ENCODE measurements at places on chromosomes 2 and 18.

- no peak for DNase-seq
Observed at GRCh38 chr18:42025974-42026625, 71.1 kb downstream of the PIK3C3 start.

- peak; percentile 42 for DNase-seq
Observed at GRCh38 chr2:85246348-85246747, 81.4 kb downstream of the TGOLN2 start.

GRCh38 chr2:68263632-68264031 is 11.3 kb upstream of the PPP3R1 start:
- DNase-seq: no peak

DNA sequence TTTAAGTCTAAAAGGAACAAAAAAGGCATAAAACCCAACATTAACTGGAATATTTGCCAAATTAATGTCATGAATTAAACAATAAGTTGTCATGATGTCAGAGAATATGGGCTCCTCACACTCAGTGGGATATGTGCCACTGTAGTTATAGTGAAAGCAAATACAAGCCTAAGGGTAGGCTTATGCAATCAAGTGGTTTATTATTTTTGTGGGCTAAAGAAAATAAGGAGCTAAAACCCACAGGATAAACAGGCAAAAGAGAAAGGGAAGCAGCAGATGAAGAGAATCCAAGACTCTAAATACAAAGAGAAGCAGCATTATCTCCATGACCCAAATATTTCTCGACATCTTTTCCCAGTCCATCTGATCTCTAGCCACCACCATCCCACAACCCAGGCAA is 17.5 kb downstream of the YWHAQ start:
- DNase-seq: peak; percentile 81

DNA sequence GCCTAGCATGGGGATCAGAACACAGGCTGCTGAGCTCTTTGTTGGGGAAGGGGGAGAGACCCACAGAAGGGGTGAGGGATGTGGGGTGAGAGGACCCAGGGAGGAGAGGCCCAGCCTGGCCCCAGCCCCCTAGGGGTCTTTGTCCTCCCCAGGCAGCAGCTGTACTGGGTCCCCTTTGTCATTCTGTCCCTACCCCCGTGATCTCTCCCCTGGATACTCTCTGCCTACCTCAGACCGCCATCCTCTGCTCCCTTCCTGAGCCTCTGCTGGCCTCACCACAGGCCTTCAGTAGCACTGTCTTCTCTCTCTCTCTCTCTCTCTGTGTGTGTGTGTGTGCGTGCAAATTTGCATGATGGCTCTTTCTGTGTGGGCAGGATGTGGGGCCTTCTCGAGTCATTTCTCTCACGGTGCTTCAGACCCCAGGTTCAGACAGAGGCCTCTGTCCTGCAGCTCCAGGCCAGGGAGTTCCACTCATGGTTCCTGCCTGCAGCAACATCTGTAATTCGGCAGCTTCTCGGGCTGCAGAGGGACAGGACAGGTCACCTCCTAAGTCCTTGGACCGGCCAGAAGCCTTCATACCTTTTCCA is 1.4 kb downstream of the PSD4 start:
- DNase-seq: no peak

- no peak for DNase-seq
Observed at GRCh38 chr2:146244131-146244530, 1600.7 kb upstream of the ACVR2A start.
